Esophagus muscularis mucosa (tissue), 4 donors: ENCODE measurements at places on chromosomes 5 and 9. TPM values are rescaled to one million over a fixed set of nuclear protein-coding genes. Genes with fewer than 3 reads are reported as not detected.
A peak's percentile ranks its signal among the peaks of the same experiment; 100 is the strongest.

WDR38 gene
- 0.32 TPM for total RNA-seq

HTR4 gene
- total RNA-seq = not detected

SPATA6L gene
- 0.23 TPM for total RNA-seq

IL5 gene
- total RNA-seq = not detected

ZNF189 gene
- total RNA-seq = 18.7 TPM

- H3K27ac ChIP-seq = peak overlapping the region; percentile 96
- H3K4me3 ChIP-seq = peak overlapping the region; percentile 98
- DNase-seq = no peak
- H3K27me3 ChIP-seq = peaks cover 3% of the 10 kb centered on the region
- no peaks in the 10 kb centered on the region for H3K36me3 ChIP-seq
- peaks cover 36% of the 10 kb centered on the region for H3K4me1 ChIP-seq
These were observed 784 bp upstream of the MSANTD3 start for GRCh38 chr9:100426189-100426529.

GRCh38 chr5:17154211-17154996, 63.0 kb upstream of the BASP1 start:
- no peak for DNase-seq
- H3K27ac ChIP-seq = no peak overlapping the region
- no peaks in the 10 kb centered on the region for H3K27me3 ChIP-seq
- H3K4me1 ChIP-seq = no peaks in the 10 kb centered on the region

DNA sequence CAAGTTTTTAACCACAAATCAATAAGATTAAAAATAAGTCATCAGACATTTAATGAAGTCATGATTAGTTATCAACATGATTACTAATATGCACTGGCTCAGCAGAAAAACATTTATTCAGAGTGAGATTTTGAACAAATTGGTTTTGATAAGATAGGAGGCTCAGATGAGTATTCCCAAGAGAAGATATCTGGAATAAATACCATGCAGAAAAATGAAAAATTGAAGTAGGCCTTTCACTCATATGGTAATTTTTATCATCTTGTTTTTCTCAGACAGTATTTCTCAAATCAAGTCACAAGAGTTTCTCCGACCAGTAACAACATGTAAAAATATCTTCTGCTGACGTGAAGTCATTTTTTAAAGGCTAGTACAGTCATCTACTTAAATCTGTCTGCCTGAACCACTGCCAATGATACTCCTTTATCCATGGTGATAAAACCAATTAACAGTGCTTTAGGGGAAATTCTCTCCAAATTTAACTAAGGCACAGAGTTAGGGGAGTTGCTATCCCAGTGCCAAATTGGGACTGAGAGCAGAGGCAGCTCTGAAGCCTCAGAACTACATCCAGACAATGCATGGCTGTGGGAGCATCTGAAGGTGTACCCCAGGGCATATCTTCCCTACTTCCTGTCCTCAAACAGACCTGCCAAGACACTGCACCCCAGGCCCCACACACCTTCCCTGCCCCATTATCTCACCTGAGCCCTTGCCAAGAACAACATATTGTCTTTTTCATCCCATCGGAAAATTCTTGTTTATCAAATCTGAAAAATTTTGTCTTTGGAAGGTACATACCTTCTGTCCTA, 105.5 kb upstream of the TSLP start:
- H3K4me1 ChIP-seq = peaks cover 18% of the 10 kb centered on the region
- no peaks in the 10 kb centered on the region for H3K27me3 ChIP-seq
- no peaks in the 10 kb centered on the region for H3K36me3 ChIP-seq
- DNase-seq = no peak
- no peak overlapping the region for H3K27ac ChIP-seq
- H3K4me3 ChIP-seq = no peak overlapping the region

DNA sequence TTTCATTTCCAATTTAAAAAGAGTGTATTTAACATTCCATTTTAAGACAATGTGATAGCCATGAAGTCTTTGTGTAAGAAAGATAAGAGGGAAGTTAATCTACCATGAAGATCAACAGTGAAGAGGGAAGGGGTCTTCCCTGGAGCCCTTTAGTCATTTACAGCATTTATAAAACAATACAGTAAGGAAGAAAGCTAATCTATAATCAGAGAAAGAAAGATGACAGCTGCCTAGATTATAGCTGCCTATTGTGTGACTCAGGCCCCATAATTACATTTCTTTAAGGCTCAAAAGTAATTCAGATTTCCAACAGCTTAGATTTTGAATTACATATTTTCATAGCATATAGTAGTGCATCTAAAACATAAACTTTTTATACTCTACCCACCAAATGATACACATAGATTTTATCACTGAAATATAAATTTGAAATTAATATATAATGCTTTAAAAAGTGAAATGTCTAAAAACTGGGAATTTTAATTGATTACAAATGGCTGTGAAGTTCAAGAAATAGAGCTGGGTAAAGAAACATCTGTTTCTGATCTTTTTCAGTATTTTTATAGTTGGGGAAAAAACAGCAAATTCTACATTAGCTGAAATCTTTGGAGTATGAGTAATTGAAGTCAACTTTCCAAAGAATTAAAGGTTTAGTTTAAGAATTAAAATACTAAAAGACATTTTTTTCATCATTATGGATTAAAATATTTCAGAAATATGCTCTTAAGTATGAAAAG, 89.6 kb downstream of the RIC1 start:
- H3K4me3 ChIP-seq = no peak overlapping the region
- no peaks in the 10 kb centered on the region for H3K27me3 ChIP-seq

DNA sequence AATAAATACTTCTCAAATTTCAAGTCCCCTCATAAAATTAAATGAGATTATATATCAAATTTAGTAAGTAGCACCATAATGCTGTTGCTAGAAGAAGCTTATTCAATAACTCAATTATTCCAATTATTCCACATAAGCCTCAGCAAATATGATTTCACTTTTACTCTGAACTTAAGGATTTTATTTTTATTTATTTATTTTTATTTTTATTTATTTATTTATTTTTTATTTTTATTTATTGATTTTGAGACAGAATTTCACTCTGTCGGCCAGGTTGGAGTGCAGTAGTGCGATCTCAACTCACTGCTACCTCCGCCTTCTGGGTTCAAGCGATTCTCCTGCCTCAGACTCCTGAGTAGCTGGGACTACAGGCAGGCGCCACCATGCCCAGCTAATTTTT, 1308.3 kb upstream of the CDH9 start:
- no peak overlapping the region for H3K27ac ChIP-seq
- H3K36me3 ChIP-seq = no peaks in the 10 kb centered on the region
- H3K4me1 ChIP-seq = no peaks in the 10 kb centered on the region
- no peak for DNase-seq
- no peak overlapping the region for H3K4me3 ChIP-seq
- H3K27me3 ChIP-seq = no peaks in the 10 kb centered on the region

DNA sequence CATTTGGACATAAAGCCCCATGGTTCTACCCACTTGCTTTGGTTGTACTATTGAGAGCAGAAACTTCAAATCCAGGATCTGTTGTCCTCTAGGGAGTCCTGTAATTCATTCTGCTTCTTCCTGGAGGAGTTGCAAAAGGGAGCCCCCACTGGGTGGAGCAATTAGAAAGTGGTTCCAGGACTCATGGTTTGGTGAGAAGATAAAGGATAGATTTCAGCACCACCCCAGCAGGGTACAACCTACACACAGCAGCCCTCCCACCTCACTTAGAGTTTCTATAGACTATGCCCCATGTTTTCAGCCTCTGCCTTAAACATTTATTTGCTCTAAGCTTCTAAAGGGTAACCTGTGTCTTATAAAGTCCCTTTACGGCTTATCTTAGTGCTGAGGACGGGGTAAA, 112.6 kb upstream of the ARRDC3 start:
- H3K27me3 ChIP-seq = no peaks in the 10 kb centered on the region
- no peak overlapping the region for H3K4me3 ChIP-seq
- no peaks in the 10 kb centered on the region for H3K36me3 ChIP-seq
- H3K4me1 ChIP-seq = no peaks in the 10 kb centered on the region

DNA sequence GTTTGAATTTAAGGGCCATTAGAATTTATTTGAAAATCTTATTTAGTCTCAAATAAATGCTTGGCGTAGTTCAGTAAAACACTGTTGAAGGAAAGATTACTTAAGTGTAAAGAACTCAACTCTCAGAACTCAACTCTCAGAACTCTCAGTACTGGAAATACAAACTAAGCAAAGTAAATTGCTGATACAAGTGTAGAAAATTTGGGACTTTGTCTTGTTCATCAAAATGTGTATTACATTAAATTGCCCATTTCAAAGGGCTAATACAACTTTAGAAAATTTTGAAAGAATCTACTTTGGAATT, 99.4 kb downstream of the CSNK1G3 start:
- H3K27me3 ChIP-seq = no peaks in the 10 kb centered on the region
- H3K27ac ChIP-seq = no peak overlapping the region
- DNase-seq = no peak

- H3K36me3 ChIP-seq = no peaks in the 10 kb centered on the region
- no peak overlapping the region for H3K27ac ChIP-seq
- H3K4me3 ChIP-seq = no peak overlapping the region
- DNase-seq = no peak
- H3K4me1 ChIP-seq = no peaks in the 10 kb centered on the region
These were observed 251.7 kb upstream of the WWC1 start for GRCh38 chr5:168039566-168040248.

- H3K27me3 ChIP-seq = no peaks in the 10 kb centered on the region
- no peak for DNase-seq
- H3K27ac ChIP-seq = peak overlapping the region; percentile 10
- peaks cover 49% of the 10 kb centered on the region for H3K4me1 ChIP-seq
These were observed 9.8 kb downstream of the SLC12A2 start for GRCh38 chr5:128093368-128093767.

- H3K36me3 ChIP-seq = peaks cover 34% of the 10 kb centered on the region
- H3K4me3 ChIP-seq = no peak overlapping the region
- DNase-seq = no peak
- peaks cover 32% of the 10 kb centered on the region for H3K4me1 ChIP-seq
These were observed 23.1 kb downstream of the ANP32B start for GRCh38 chr9:98006127-98006796.

- no peaks in the 10 kb centered on the region for H3K36me3 ChIP-seq
- no peak overlapping the region for H3K27ac ChIP-seq
- no peak for DNase-seq
- H3K4me1 ChIP-seq = peaks cover 8% of the 10 kb centered on the region
These were observed 41.5 kb upstream of the GDNF start for GRCh38 chr5:37881359-37881758.

DNA sequence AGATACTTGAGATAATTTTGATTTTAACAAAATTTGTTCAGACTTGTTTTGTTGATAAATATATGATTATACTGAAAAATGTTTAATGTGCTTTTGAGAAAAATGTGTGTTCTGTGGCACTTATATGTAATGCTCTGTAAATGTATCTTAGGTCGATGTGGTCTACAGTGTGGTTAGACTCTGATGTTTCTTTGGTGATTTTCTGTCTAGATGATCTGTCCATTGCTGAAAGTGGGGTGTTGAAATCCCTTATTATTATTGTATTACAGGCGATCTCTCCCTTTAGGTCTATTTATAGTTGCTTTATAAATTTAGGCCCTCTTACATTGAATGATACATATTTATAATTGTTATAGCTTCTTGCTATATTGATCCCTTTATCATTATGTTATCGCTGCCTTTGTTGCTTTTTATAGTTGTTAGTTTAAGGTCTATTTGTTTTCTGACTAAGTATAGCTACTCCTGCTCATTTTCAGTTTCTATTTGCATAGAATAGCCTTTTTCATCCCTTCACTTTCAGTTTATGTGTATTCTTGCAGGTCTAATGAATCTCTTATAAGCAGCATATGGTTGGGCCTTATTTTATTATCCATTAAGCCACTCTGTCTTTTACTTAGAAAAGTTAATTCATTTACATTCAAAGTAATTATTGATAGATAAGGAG, 124.3 kb downstream of the MRPS30 start:
- no peaks in the 10 kb centered on the region for H3K36me3 ChIP-seq
- no peaks in the 10 kb centered on the region for H3K27me3 ChIP-seq
- H3K27ac ChIP-seq = no peak overlapping the region
- DNase-seq = no peak
- no peak overlapping the region for H3K4me3 ChIP-seq
- H3K4me1 ChIP-seq = no peaks in the 10 kb centered on the region

- no peak overlapping the region for H3K4me3 ChIP-seq
- peaks cover 10% of the 10 kb centered on the region for H3K4me1 ChIP-seq
- H3K36me3 ChIP-seq = no peaks in the 10 kb centered on the region
- no peak for DNase-seq
These were observed 68.0 kb upstream of the CLINT1 start for GRCh38 chr5:157926977-157927376.

DNA sequence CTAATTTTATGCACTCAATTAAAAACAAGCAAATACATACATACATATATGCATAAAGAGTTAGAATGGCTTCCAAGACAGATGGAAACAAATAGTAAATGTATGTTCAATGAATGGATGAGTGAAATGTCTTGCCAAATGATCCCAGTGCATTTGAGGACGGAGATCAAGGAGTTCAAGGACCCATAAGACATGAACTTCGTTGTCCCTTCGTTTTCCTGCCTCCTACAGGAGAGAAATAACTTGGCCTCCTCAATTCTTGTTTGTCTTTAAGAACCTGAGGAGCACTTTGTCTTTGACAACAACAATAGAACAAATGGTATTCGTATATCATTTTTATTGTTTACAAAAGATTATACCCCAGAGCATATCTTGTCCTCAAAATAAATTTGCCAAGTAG, 2.4 kb upstream of the PAPPA start:
- no peak overlapping the region for H3K27ac ChIP-seq
- no peak for DNase-seq
- no peaks in the 10 kb centered on the region for H3K27me3 ChIP-seq
- H3K36me3 ChIP-seq = no peaks in the 10 kb centered on the region
- H3K4me3 ChIP-seq = no peak overlapping the region
- peaks cover 29% of the 10 kb centered on the region for H3K4me1 ChIP-seq

DNA sequence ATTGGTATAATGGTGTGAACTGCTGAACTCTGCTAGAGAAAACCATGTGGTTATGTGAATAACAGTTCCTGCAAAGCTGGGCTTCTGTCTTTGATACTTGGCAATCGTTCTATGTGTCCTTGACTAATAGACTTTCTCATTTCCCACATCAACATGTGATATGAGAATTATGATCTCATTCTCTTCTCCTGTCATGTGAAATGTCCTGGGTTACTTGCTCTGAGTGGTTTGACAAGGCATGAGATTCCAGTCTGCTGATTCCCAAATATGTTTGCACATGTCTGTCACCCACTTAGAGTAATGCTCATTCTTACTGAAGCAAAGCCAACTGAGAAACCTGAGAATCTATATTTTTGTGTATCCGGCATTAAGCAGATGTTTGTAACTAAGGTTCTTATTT, 141.2 kb downstream of the PARP8 start:
- no peak overlapping the region for H3K4me3 ChIP-seq
- no peak for DNase-seq
- no peak overlapping the region for H3K27ac ChIP-seq
- no peaks in the 10 kb centered on the region for H3K4me1 ChIP-seq

GRCh38 chr5:113216545-113216944, 218.2 kb downstream of the TSSK1B start:
- H3K36me3 ChIP-seq = no peaks in the 10 kb centered on the region
- no peak overlapping the region for H3K4me3 ChIP-seq
- H3K4me1 ChIP-seq = peaks cover 31% of the 10 kb centered on the region
- DNase-seq = peak; percentile 7
- H3K27ac ChIP-seq = no peak overlapping the region

GRCh38 chr5:124034963-124035362, 523.0 kb downstream of the CSNK1G3 start:
- no peak for DNase-seq
- H3K36me3 ChIP-seq = no peaks in the 10 kb centered on the region
- no peaks in the 10 kb centered on the region for H3K27me3 ChIP-seq
- peaks cover 6% of the 10 kb centered on the region for H3K4me1 ChIP-seq
- no peak overlapping the region for H3K27ac ChIP-seq

- H3K27ac ChIP-seq = no peak overlapping the region
- H3K4me3 ChIP-seq = no peak overlapping the region
- H3K4me1 ChIP-seq = no peaks in the 10 kb centered on the region
- no peaks in the 10 kb centered on the region for H3K36me3 ChIP-seq
These were observed 9.8 kb upstream of the CPLX2 start for GRCh38 chr5:175861337-175862130.

- no peak overlapping the region for H3K4me3 ChIP-seq
- no peaks in the 10 kb centered on the region for H3K36me3 ChIP-seq
- no peaks in the 10 kb centered on the region for H3K27me3 ChIP-seq
- no peak for DNase-seq
These were observed 41.8 kb upstream of the NR5A1 start for GRCh38 chr9:124549016-124549415.
